AG10803 (cell line): ENCODE measurements at places on chromosomes 3 and 15.

DNA sequence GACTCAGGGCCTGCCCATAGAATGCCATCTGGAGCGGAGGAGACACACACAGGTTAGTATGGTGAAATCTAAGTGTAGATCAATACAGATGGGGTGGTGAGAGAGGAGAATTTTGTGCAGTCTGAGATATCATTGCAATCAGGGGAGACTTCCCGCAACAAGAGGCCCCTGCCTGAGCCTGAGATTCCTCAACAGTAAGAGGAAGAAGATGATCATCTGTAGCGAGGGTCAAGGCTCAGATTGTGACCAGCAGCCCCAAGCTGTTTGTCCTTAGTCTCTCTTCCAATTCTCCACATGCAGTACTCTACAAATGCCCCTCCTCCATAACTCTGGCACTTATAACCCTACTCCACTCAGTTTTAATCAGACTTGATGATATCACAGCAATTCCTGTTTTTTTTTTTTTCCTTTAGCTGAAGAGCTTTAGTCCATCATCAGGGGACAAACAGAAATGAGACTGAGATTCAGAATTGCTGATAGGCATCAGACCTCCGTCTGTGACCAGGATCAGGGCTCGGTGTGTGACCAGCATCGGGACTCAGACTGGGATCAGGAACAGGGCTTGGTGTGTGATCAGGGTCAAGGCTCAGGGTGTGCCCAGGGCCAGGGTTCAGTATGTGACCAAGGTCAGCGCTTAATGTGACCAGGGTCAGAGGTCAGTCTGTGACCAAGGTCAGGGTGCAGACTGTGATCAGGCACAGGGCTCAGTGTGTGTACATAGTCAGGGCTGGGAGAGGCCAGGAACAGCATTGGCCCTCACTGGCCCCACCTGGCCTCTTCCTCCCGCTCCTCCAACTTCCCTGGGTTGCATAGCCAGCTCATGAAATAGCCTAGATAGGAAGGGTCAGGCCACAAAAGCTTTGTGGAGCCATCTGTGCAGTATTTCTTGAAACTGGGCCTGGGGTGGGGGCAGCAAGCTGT, 14.1 kb downstream of the LOXL1 start:
- peak; percentile 66 for DNase-seq

DNA sequence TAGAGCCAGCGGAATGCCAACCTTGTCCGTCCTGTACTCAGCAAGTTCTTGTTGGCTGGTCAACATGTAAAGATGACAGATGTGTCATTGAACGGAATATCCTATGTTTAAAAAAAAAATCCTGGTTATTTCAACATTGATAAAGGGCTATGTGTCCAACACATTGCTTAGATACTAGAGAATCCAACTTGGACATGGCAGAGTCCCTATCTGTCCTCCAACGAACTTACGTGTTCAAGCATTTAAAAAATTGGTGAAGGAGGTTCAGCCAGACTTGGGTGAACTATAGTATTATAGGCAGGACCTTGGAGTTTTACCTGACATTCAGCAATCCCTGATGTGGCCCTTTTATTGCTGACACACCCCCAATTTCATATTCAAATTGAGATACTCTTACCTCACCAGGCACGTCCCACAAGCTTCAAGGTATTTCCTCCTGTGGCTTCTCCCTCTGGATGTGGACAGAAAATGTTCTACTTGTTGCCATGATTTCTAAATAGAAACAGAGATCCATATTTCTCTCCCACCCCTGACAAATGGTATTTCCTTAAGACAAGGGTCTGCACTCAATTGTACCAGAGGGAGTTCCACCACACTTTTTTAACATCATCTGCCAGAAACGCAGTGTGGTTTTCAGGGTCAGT, 207.7 kb upstream of the TPM1 start:
- DNase-seq, result no peak

- no peak for DNase-seq
Observed at GRCh38 chr3:42635111-42635510, 18.4 kb upstream of the ZBTB47 start.

DNA sequence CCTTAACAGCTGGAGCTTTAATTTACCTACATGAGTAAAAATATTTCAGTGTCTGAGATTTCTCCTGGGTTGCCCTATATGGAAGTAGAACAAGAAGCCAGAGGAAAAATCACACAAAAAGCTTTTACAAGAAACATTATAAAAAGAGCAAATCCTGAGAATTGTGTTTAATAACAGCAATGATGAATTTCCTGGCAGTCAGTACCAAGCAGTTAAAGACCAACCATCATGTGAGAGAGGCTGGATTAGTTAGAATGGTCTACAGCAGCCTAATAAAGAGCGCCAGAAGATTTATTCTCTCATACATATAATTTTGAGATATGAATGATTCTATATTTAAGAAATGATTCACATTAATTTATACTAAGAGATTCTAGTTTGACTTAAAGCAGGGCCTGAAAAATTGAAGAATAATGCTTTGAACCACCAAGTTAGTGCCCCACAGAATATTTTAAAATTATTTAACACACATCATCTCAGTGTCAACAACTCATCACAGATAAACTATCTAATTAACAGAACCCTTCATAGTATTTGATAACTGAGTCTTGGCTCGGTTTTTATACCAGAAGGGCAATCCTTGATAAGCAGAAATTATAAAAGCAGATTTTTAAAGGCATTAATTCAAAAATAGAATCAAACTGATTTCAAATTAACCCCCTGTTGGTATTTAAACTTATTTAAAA, 59.9 kb upstream of the DPH6 start:
- no peak for DNase-seq

- no peak for DNase-seq
Observed at GRCh38 chr3:135699741-135700140, 265.8 kb upstream of the PPP2R3A start.

- DNase-seq, result no peak
Observed at GRCh38 chr3:18211116-18211515, 214.0 kb downstream of the SATB1 start.

DNA sequence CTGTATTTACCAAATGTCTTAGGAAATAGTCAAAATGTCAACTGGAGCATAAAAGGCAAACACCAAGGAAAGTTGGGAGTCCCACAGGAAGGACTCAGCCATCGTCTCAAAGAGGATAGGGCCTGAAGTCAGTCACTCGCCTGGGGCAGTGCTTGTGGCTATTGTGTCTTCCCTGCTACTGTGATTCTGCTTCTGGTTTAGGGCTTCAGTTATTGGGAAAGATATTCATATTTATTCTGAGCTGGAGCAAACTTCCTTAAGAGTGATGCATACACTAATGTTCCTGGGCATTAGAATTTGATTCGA, 118.1 kb downstream of the EDEM1 start:
- no peak for DNase-seq

DNA sequence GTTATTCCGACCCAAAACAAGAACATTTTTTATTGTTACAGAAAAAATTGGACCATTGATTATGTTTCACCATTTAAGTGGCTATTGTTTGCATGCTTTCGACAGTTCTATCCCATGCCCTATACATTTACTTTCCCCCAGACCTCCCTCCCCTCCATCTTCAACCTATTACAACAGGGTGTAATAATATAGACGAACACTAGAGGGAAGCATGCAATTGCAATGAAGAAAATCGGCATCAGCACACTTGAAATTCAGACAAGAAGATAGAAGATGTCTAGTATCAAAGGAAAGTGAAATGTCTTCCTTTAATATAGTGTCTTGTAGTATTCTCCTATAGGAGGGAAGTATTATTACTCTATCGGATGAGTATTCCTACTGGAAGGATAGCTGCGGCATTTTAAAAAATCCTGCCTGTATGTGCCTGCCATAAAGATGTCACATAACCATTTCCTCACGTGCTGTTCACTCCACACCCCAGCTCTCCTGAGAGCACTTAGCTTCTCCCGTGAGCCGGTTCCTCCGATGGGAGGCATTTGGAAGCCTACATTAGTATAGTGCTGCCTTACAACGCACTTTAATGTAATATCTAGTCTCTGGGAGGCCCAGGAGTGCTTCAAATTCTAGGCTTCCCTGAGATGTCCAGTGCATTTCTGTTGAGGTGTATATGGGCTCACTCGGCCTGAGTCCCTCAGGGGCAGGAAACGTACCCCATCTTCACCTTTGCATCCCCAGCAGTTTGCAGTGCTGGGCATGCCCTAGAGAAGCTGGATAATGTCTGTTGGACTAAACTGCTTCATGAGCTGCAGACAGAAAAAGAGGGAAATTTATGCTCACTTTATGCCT, 17.8 kb upstream of the ERICH6 start:
- peak; percentile 64 for DNase-seq

DNA sequence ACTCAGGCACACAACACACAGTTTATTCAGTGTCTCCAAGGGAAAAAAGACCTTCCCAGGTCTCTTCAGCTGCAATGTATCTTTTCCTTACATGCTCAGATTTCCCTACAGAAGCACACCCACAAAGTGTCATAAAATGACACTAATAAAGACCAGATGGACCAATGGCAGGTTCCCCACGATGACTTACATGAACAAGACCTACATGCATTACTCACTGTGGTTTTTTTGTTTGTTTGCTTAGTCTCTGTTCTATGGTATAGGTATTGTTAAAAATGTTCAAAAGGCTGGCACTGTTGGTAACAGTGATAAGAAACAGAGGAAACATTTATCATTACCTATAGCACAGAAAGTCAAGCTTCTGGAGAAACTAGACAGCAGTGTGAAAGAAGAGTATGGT, 318.2 kb upstream of the TMCO5A start:
- DNase-seq, result no peak

DNA sequence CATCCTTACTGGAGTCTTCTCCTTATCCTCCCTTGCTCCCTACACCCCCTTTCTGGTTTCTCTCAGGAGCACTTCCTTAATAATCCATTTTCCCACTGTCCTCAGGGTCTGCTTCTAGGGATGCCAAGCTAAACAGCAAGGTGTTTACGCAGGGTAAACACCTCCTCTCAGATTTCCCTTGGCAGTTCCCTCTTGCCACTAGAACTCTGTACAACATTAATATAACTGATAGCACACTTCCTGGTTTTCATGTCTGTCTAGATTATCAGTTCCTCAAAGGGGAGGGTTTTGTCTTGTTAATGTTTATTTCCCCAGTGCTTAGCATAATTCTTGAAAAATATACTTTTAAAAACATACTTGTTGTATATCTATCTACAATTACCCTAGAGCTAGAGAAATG, 118.0 kb upstream of the SLC24A5 start:
- no peak for DNase-seq

GRCh38 chr3:183255348-183255730, 2.3 kb downstream of the B3GNT5 start:
- DNase-seq, result no peak

DNA sequence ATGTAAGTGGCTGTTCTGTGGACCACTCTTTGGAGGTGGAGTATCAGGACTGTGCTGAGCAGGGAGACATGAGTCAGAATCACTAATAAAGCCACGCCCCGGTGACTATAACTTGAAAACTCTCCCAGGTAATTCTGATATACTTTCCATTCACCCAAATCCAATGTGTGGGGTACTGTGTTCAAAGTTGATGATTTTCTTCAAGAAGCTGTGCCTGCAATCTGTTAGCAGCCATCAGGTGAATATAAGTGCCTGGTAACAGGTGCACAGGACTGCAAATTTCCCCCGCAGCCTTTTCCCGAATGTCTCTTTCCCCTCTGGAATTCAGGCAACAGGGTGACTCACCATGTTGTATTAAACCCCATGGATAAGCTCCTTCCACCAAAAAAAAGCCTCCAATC, 17.0 kb downstream of the MAGI1 start:
- DNase-seq, result no peak

DNA sequence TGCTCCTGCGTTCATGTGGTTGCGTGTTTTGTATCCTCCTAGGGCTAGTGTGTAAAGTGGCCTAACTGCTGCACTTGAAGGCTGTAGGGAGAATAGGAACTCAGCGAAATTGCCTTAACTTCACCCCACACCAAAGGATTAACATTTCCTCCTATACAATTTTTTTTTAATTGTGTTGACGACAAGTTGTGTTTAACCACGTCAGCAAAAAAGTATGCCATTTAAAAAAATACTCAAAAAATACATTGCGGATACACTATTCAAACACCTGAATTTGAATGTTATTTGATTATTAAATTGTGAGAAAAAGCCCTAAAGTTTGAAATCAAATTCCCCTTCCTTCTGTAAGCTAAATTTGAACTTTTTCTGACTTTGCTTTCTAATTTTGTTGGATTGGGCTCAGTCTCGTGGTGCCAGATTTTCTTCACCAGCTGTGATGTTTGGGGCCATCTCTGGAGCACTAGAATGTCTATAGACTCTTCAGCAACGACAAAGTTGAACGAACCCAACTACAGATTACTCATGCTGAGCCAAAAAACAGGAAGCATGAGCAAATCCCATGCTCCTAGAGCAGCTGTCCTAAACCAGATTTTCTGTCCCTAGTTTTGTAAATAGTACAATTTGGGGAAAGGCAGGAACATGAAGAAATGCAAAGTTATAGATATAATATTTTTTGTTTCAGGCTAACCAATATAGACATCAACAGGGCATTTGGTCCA, 8.1 kb upstream of the SLC9A9 start:
- DNase-seq, result no peak

DNA sequence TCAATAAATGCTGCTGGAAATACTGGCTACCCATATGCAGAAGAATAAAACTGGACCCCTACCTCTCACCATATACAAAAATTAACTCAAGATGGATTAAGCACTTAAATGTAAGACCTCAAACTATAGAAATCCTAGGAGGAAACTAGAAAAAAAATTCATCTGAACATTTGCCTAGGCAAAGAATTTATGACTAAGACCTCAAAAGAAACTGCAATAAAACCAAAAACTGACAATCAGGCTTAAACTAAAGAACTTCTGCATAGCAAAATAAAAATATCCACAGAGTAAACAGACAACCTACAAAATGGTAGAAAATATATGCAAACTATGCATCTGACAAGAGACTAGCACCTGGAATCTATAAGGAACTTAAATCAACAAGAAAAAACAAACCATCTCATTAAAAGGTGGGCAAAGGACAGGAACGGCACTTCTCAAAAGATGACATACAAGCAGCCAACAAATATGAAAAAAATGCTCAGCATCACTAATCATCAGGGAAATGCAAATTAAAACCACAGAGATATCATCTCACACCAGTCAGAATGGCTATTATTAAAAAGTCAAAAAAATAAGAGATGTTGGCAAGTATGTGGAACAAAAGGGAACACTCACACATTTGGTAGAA, 47.0 kb downstream of the MYO9A start:
- DNase-seq, result no peak
